Activated naive CD4-positive, alpha-beta T cell treated with anti-CD3 and anti-CD28 coated beads, Interleukin-2, amount 10 ng/mL, durations not matched to agents 5 hours and 36 hours (primary cell): ENCODE measurements at places on chromosomes 4 and X. TPM values are rescaled to one million over a fixed set of nuclear protein-coding genes. Genes with fewer than 3 reads are reported as not detected.

The NLGN4X gene
- total RNA-seq: not detected

The CTSO gene
- 6.1 TPM for total RNA-seq

The ELOVL6 gene
- 12.6 TPM for total RNA-seq

The FGF13 gene
- not detected for total RNA-seq

The TBC1D9 gene
- total RNA-seq: not detected

The SPANXC gene
- not detected for total RNA-seq

The PASD1 gene
- not detected for total RNA-seq

The GABRQ gene
- total RNA-seq: not detected

The SLC9B1 gene
- total RNA-seq: 2.0 TPM

The CFAP299 gene
- not detected for total RNA-seq

The GRPEL1 gene
- 34.6 TPM for total RNA-seq
